GM20000 (cell line): ENCODE measurements at places on chromosomes 3 and 15.

- no peak for DNase-seq
Measured at GRCh38 chr3:57274845-57275244, 17.6 kb downstream of the ASB14 start.

DNA sequence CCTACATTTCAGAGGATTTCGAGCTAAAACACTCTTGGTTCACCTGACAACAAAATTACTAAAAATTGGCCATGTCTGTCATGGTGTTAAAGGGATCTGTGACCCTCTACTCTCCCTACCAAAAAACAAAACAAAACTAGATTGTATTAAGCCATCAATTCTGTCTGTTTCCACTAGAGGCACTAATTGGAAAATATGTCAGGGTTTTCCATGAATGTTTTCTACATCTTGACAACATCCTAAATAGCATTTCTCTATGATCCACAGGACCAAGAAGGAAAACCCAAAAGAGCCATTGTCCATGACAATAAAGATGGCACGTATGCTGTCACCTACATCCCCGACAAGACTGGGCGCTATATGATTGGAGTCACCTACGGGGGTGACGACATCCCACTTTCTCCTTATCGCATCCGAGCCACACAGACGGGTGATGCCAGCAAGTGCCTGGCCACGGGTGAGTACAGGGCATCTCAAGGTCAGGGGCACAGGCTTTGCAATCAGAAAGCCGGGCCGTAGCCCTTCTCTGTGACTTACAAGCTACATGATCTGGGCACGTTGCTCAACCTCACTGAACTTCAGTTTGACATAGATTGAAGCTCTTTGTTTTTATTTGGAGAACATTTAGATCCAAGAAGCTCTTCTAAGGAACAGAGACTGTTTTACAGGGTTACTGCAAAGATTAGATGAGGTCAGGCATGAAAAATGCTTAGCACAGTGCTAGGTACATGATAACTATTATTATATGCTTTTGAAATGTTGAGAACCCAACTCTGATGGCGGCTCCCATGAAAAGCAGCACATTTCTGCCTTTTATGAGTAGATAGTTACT is 74.8 kb downstream of the DNASE1L3 start:
- DNase-seq = no peak

- DNase-seq = no peak
Measured at GRCh38 chr3:53583161-53583690, 88.8 kb downstream of the CACNA1D start.

DNA sequence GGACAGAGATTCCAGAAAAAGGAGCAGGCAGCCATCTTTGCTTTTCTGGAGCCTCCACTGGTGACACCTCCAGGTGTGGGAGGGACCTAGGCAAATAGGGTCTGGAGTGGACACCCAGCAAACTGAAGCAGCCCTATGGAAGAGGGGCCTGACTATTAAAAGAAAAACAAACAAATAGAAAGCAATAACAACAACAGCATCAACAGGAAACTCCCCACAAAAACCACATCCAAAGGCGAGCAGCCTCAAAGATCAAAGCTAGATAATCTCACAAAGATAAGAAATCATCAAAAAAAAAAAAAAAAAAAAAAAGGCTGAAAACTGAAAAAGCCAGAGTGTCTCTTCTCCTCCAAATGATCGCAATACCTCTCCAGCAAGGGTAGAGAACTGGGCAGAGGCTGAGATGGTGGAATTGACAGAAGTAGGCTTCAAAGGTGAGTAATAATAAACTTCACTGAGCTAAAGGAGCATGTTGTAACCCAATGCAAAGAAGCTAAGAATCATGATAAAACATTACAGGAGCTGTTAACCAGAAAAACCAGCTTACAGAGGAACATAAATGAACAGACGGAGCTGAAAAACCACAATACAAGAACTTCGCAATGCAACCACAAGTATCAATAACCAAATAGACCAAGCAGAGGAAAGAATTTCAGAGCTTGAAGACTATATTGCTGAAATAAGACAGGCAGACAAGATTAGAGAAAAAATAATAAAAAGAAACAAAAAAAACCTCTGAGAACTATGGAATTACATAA is 225.4 kb downstream of the CTNNB1 start:
- DNase-seq = no peak
